ENCODE measurements at places on chromosomes 4 and X.
A peak's percentile ranks its signal among the peaks of the same experiment; 100 is the strongest.

DNA sequence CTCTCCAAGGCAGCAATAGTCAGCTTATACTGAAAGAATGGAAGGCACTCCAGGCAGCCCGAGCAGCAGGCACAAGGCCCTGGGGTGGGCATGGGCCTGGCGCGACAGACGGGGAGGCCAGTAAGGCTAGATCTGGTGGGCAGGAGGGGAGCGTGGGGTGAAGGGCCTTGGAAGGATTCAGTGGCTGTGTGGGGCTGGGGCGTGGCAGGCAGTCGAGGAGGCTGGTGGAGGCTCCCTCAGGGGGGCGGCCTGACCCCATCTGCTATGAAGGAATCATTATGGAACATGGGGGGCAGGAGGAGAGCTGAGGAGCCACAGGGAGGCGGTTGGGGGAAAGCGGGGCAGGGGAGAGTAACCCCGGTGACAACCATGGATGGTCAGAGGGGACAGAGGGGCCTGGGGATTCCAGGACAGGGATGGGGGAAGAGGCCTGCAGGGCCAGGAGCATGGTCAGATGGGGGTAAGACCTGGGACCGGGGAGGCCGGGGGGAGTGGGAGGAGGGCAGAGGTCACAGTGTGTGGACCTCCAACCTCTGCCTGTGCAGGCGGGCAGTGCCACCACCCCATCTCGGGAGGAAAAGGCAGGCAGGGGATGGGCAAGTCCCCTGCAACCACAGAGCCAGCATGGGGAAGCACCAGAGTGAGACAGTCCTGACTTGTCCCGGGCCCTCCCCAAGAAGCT, 70.3 kb downstream of the ACOX3 start:
- no peak for DNase-seq

- DNase-seq = no peak
Measured at GRCh38 chrX:155001873-155002272, 20.6 kb downstream of the F8 start.

- DNase-seq = no peak
Measured at GRCh38 chr4:2797545-2798305, 4.8 kb downstream of the SH3BP2 start.

- no peak for DNase-seq
Measured at GRCh38 chrX:125810856-125811255, 355.2 kb downstream of the DCAF12L2 start.

GRCh38 chrX:74421036-74421739, at the start of gene SLC16A2:
Gene SLC16A2 (plus strand): TSS chrX:74421493. CDS start chrX:74421638, 145 bp downstream.
- DNase-seq = peak; percentile 91

DNA sequence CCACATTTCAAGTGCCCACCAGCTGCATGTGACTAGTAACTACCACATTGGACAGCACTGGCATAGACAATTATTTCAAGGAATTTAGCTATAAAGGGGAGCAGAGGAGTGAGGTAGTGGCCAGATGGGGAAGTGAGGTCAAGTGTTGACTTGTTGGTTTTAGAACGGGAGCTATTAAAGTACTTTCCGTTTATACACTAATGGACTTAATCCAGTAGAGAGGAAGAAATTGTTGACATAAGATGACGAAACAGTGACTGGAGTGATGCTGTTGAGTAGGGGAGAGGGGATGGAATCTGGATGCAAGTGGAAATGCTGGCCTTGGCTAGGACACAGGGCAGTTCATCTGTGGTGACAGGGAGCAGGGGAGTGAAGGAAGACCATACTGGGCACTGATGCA, 154.4 kb downstream of the AMMECR1 start:
- peak; percentile 34 for DNase-seq

- DNase-seq = no peak
Measured at GRCh38 chr4:2823301-2823670, 20.4 kb upstream of the ADD1 start.

DNA sequence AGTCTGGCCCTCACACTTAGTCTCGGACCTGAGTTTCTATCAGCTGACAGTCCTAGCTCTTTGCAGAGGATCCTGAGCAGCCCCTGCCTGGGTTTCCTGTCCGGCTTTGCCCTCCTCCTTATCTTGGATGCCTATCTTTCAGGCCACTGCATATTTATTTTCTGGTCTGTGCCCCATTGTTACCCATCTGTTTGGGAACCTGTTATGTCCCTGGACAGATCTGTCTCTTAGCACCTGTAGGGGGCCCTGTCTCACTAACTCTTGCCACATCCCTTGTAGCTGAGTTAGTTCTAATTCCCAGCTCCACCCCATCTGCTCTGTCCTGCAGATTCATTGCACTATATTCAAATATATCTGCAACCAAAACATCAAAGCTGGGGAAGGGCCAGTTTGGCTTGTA, 514.9 kb upstream of the LCORL start:
- DNase-seq = no peak

GRCh38 chr4:57410331-57411052, 300.3 kb upstream of the IGFBP7 start:
- DNase-seq = no peak

GRCh38 chr4:147599769-147600168, 17.4 kb upstream of the TMEM184C start:
- DNase-seq = no peak

DNA sequence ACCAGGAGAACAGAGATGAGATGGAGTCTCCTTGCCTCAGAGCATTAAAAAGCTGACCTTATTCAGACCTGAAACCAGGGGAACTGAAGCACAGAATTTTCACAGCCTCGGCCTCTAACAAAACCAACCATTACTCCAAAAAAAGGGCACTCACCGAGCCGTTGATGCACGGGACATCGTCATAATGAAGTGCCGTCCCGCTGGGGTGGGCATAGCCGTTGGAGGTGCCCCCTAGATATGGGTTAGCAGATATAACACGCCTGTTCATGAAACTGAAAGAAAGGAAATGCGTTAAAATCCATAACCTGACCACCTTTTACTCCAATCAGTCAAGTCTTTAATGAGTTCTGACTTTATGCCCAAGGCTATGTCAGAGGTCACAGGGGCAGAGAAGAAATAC, 153.6 kb downstream of the AFAP1 start:
- no peak for DNase-seq

GRCh38 chr4:100430451-100430850, 87.4 kb downstream of the EMCN start:
- no peak for DNase-seq

DNA sequence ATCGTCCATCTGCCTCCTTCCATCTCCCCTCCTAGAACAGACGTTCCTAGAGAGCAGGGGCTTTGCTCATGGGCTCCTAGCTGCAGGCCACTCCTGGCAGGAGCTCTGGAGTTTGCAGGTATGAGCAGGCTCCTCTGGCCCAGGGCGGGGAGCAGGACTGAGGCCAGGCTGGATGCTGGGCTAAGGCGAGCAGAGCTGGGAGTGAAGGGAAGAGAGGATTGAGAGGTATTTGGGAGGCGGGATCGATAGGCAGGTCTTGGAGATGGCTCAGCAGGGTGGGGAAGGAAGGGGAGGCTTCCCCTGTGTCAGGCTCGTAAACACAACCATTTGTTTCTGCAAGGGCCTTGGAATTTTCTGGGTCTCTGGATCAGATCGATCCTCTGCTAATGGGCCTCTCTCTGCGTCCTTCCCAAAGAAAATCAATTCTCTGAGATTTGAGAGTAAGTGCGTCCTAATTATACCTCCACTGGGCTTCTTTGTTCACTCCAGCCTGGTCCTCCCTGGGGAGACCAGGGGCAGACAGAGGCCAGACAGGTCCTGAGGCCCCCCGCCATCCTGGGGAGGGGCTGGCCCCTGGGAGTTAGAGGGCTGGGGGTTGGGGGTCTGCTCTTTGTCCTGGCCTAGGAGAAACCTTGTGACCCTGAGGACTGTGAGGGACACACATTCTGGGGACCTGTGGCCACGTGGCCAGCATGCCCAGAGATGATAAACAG, 94.8 kb upstream of the PSAPL1 start:
- DNase-seq = no peak

DNA sequence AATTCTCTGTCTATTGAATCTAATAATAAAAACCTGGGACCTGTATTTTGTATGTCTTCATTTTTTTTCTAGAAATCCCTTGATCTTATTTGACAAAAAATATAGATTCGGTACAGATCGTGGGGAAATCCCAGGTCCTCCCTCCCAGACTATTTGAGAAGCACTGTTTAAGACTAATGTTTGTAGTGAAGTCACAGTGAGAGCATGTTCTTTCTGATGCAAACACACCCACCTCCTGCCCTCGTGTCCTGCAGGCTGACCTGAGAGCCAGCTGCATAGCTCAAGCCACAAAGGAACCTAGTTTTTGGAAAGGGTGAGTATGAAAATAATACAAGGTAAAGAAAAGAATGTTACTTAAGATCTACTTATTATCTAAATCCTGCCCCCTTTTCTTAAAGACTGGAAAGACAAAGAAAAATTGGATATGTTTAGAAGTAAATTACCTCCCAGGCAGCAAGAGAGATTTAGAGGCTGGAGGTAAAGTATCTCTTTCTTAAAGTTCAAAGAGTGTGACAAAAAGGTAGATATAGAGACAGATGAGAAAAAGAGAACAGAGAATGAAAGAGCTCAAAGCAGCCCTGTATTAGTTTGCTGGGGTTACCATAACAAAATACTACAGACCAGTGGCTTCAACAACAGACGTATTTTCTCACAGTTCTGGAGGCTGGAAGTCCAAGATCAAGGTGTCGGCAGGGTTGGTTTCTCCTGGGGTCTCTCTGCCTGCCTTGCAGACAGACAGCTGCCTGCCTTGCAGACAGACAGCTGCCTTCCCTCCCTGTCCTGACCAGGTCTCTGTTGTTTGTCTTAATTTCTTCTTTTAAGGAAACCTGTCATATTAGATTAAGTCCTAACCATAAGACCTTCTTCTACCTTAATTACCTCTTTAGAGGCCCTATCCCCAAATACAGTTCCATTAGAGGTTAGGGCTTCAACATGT, 20.4 kb upstream of the DCTD start:
- no peak for DNase-seq

DNA sequence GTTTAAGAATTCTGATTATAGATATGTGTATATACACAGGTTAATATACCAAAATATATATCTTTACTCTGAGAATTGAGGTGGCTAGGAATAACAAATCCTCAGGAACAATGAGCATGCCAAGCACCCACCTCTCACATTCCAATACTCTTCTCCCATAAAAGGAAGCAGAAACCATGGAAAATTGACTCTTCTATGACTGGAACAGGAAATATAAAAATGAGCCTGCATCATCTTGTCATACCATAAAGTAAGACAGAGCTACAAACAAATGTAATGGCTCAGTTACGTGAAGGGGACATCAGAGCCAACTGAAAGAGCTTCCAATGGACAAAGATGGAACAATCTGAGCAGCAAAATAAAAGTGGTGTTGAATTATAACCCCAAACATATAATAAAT, 3.8 kb upstream of the MAGEA8 start:
- no peak for DNase-seq

- no peak for DNase-seq
Measured at GRCh38 chrX:148556498-148556897, 56.1 kb downstream of the AFF2 start.

DNA sequence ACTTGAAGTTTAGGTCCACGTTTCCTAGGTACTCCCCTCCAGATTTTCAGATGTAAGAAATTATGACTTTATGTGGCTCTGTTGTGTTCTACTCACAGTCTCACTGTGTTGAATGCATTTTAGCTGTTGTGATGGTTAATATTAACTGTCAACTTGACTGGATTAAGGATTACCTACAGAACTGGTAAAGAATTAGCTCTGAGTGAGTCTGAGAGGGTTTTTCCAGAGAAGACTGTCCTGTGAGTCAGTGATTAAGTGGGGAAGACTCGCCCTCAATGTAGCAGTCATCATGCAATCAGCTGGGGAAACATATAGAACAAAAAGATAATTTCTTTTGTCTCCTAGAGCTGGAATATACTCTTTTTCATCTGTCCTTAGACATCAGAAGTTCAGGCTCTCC, 493.4 kb downstream of the ACTRT1 start:
- DNase-seq = no peak

GRCh38 chr4:64713256-64713840, 304.1 kb upstream of the TECRL start:
- peak; percentile 0 for DNase-seq

DNA sequence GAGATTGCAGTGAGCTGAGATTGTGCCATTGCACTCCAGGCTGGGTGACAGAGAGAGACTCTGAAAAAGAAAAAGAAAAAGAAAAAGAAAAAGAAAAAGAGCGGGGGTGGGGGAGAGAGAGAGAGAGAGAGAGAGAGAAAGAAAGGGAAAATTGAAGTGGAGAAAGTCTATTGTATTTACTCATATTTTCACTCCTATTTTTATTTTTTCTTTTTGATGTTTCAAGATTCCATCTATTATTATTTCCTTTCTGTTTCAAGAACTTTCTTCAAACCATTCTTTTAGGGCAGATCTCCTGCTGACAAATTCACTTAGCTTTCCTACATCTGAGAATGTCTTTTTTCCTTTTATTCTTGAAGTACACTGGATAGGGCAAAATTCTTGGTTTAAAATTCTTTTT, 57.5 kb upstream of the HDAC8 start:
- DNase-seq = no peak

DNA sequence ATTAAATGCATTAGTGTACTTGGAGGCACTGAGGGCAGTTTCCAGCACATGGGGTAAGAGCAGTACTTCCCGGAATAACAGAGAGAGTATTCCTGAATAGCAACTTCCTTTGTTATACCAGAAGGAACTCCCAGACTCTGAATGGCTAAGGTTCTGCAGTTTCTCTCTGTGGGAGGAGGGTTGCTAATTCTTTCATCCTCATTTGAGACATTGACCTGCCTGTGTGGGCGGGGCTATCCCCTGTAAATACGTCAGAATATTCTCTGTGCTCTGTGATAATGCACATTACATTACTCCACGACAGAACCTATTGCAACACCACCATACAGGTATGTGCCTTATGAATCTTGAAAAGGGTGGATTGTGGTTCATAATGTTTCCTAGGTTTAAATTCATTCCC, 52.7 kb downstream of the SPINK2 start:
- DNase-seq = no peak

DNA sequence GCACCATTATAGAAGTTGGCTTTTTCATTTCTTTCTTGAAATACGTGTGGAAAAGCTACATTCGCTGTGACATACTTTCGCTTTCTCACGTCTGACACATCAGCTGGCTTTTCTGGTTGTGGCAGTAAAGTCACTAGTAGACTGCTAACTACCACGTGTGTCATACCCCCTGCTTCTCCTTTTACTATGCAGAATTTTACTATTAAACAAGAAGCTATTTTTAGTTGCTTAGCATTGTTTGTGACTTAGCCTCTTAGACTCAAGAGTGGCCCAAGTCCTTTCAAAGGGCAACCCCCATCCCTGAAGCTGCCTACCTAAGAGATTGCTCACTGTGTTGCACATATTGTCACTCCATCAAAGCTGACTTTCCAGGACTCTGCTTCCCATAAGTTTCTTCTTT, 2.1 kb upstream of the IL2 start:
- peak; percentile 4 for DNase-seq

- DNase-seq = no peak
Measured at GRCh38 chr4:122591196-122591595, 29.7 kb downstream of the IL21 start.

GRCh38 chrX:16778545-16778944, 7.7 kb upstream of the TXLNG start:
- DNase-seq = peak; percentile 37

DNA sequence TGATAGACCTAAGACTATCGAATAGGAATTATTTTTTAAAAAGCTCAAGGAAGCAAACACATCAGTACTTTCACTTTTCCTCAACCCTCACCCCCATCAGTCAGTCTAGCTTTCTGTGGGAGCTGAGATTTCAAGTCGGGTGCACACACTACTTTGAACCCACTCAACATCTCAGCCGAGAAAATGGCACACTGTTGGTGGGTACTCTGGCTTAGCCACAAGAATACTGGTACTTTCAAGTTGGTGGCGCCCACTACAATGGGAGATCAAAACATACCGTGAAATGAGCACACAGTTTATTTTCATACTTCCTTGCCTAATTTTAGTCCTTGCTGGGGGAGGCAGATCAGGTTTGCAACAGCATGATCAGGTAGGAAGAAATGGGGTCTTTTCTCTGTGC, 10.2 kb downstream of the CD40LG start:
- no peak for DNase-seq

Data from foreskin fibroblast (primary cell).